ENCODE measurements at places on chromosomes 3 and 15.
A peak's percentile ranks its signal among the peaks of the same experiment; 100 is the strongest.

GRCh38 chr3:25604107-25604805, 60.5 kb downstream of the TOP2B start:
- peak; percentile 33 for DNase-seq

- no peak for DNase-seq
Observed at GRCh38 chr3:196120291-196120951, 38.5 kb upstream of the TFRC start.

DNA sequence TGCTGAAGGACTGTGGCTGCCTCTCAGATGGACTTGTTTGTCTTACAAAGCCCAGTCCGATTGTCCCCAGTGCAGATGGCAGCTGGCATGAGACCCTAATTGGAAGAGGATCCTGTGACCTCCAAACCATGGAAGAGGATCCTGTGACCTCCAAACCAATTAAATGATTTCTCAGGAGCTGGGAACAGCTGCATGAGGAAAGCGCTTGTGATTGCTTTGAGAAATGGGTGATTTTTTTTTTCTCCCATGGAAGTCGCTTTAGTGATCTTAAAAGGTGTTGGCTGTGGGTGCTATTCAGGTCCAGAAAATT, 68.4 kb upstream of the LARS2 start:
- DNase-seq = no peak

DNA sequence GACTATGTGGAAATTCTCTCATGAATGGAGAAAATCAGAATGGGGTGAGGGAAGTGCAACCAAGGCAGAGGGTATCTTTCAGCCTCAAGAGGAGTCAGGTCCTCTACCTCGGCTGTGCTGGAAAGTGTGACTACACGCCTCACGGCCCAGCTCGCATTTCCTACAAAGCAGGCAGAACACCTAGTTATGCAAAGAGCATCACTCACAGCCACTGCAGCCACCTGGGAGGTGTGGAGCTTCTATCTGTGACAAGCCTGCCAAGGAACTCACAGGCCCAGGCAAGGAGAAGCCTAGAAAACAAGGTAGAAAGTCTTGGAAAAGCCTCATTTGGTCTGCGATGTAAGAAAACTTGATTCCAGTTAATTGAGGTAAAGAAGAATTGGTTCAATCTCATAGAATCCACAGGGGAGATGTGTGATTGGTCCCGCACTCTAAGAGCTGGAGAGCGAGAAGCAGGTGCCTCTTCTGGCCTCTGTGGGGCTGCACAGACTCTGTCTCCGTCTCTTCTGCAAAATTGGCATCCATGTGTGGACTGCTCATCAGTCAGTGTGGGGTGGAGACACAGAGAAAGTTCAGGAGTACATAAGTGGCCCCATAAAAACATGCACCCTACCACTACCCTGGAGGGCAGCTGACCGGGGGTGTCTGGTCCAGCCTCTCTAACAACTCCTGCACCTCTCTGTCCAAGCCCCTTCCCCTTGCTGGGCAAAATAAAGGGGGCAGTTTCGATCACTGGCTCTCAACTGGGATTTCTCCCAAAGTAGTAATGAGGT, 76.8 kb downstream of the TAMM41 start:
- DNase-seq = no peak

- DNase-seq = no peak
Observed at GRCh38 chr3:131608741-131609140, 106.0 kb upstream of the MRPL3 start.
